MCF 10A (cell line): ENCODE measurements at places on chromosomes 3 and 15.
A peak's percentile ranks its signal among the peaks of the same experiment; 100 is the strongest.

- no peak for DNase-seq
Observed at GRCh38 chr15:27254801-27255200, 283.8 kb downstream of the GABRG3 start.

GRCh38 chr3:41404582-41404981 lies 205.3 kb downstream of the CTNNB1 start:
- DNase-seq, result no peak

- no peak for DNase-seq
Observed at GRCh38 chr3:176293276-176293675, 904.0 kb downstream of the TBL1XR1 start.

DNA sequence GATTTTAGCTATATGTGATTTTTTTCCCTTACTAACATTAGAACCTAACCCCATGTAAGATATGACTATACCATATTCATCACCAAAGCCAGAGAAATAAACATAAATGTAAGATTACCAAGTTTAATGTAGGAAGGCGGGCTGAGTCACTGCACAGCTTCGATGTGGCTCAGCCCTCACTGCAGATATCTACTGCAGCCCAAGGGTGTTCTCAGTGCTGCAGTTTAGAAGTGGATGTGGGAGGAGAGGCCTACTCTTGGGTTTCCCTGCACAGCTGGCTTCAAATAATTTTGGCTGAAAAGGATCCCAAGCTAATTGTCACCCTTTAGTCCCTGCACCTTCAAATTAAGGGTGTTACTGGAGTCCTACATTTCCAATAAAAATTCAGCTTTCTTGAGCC lies 9.3 kb downstream of the ARPP19 start:
- DNase-seq, result no peak

GRCh38 chr15:89641053-89641452 lies 14.2 kb downstream of the KIF7 start:
- DNase-seq, result no peak

DNA sequence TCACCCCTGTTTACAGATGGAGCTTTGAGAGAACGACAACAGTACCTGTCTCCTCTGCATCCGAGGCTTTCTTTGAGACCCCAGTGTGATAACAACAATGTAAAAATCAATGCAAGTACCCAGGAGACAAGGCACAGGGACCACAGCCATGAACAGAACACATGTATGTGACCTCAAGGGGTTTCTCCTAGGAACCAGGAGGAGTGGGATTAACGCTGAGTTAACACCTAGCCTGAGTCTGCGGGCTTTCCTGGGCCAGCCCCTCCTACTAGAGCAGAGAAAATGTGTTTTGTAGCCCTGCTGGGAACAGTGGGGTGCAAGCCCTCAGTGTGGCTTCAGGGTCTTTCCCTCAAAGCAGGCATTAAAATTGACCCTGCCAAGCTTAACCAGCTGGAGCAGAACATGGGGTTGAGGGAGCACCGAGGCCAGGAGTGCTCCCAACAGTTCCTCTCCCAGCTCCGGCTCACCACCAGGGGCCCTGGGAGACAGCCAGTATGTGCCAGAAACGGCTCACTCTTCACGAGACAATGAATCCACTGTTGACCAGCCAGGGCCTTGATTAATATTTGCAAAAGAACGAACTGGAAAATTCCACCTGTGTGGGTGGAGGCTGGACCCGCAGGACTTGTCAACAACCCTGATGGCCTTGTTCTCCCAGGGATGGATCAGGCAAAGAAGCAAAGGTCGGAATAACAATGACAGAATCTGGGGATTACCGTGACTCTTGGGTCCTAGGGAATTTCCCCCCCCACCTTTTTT lies 3.6 kb downstream of the CHDH start:
- DNase-seq, result peak; percentile 7

GRCh38 chr3:121126033-121126706 lies 218.2 kb downstream of the STXBP5L start:
- DNase-seq, result no peak

DNA sequence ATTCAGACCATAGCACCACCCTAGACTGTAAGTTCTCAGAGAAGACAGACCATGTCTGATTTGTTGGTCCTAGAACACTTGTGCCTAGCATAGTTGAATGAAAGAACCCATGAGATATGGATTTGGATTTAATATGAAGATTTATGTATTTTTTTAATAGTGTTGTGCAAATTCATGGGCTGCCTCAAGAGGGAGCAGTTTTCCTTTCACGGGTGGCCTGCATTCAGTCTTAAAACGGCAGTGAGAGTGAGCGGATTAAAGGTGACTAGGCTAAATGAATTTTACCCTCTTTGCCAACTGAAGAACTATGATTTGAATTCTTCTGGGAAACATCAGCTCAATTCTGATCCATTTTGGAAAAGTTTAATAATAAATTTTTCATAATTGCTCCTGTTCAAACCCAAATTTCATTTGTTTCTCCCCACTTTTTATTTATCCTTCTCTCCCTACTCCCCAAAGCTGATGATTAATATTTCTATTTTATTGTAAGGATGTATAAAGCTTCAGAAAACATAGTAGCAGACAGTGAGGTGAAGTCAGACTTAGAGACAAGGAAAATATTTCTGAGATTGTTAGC lies 67.3 kb downstream of the MORC1 start:
- peak; percentile 59 for DNase-seq

GRCh38 chr3:181316482-181316881 lies 326.9 kb upstream of the DNAJC19 start:
- DNase-seq, result peak; percentile 62

DNA sequence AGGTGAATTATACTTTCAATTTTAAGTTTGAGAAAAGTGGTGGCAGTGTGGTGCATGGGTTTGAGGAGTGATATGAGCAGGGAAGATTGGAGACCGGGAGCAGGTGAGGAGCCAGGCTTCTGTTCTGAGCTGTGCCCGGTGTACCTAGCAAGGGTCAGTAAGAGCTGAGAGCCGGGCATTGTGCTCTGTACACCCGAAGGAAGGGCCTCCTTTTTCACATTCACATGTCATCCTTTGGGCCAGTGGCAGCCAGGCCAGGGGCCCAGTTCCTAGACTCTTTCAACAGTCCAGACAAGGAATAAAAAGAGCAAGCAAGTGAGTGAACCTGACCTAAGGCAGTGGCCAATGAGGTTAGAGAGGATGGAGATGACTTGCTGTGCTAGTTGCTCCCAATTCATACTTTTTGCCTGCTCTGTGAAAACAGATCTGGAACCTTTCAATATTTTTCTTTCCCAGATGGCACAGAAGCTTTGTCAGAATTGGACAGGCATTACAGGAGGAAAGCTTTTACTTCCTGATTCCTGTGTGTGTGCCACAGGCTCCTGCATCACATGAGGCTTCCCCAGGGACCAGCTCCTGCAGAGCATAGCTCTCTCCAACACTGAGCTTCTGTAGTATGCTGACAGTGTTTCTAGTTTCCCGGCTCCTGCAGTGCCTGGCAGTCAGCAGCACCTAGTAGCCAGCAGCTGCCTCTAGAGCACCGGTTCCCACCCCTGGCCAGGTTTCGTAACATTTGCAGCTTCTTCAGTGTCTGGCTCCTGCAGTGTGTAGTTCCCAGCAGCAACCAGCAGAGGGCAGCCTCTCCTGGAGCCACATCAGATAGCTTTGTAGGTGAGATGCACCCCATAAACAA lies 5.3 kb upstream of the TRA2B start:
- DNase-seq, result peak; percentile 93

GRCh38 chr3:43759938-43760337 lies 69.2 kb downstream of the ABHD5 start:
- no peak for DNase-seq
